ENCODE measurements at places on chromosomes 3 and 15.
A peak's percentile ranks its signal among the peaks of the same experiment; 100 is the strongest.

DNA sequence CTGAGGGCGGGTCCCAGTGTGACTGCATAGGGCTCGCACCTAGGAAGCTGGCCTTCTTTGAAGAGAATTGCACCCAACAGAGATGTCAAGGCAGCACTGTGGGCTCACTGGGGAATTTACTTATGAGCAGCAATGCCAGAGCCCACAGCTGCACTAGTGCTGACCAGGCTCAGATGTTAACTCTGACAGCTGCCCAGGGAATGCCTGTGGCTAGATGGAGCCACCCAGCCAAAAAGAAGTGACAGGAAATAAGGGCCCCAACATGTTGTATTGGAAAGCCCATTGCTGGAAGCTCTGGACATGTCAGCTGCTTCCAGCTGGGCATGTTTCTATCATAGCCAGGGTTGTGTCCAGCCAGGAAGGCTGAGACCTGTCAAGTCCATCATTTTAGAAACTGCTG, 90.9 kb upstream of the ZNF280D start:
- DNase-seq = no peak

DNA sequence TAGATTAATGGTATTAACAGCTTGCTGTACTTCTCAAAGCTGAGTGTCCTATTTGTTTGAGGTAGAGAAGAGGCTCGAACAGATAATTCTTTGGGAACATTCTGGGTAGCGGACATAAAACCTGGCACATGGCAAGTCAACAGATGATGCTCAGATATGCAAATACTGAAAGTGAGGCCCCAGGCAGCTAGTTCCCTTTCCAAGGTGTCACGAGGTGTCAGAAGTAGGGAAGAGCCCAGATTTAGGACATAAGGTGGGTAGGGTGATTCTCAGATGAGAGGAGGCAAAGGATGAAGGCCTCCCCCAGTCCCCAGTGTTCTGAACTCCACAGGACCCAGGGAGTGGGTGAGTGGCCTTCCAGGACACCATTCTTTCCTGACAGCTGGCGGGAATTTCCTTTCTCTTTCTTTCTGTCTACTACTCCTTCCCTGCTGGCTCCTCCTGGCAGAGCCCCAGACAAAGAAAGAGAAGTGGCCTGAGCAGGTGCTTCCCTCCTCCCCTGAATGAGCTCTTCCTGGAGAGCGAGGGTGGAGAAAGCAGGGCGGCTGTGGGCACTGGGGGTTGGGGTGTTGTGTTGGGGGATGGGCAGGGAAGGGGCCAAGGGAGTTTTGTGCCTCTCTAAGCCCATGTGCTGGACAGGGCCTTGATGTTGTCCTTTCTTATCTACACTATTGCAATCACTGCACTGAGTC, 87.5 kb downstream of the CORO2B start:
- DNase-seq = no peak

- DNase-seq = peak; percentile 29
Observed at GRCh38 chr15:55774113-55774970, 31.4 kb upstream of the PRTG start.

GRCh38 chr15:57415602-57416001, 39.3 kb downstream of the CGNL1 start:
- no peak for DNase-seq

- no peak for DNase-seq
Observed at GRCh38 chr3:123353850-123354233, 95.0 kb downstream of the ADCY5 start.

DNA sequence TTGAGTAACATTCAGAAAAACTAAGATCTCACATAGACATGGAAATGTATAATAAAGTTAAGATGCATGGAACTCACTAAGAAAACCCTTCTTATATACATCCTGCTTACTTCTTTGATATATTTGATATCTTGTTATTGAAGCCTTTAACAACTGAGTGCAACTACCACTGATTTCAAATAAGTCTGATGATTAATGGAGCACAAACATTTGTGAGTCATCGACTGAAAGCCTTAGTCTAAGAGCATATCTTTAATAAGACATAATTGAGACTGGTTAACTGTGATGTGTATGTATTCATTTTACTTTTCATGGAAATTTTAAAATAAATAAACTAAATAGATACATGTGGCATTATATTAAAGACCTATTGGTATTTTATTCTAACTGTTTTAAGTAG, 740.5 kb downstream of the EPHA3 start:
- DNase-seq = no peak

DNA sequence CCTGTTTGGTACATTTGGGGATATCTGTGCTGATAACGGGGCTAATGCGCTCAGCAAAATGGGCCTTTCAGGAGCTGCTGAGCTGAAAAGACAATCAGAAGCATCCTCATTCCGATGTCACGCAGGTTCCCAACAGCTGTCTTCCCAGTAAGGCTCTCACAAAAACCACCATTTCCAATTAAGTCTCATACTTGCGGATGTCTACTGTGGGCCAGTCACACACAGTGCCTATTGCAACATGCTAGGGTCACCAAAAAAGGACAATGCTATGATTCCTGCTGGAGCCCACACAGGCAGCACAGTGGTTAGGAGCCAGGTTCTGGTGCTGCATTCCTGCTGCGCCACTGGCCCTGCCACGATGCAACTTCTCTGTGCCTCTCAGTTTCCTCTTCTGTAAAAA, 16.4 kb upstream of the LDHAL6B start:
- DNase-seq = no peak

GRCh38 chr3:3080309-3080708, 29.9 kb downstream of the IL5RA start:
- DNase-seq = no peak

GRCh38 chr3:52253314-52254304, 8.1 kb downstream of the PPM1M start:
- DNase-seq = peak; percentile 54

GRCh38 chr15:23482764-23483489, 35.9 kb upstream of the GOLGA6L2 start:
- no peak for DNase-seq

- DNase-seq = no peak
Observed at GRCh38 chr3:135792174-135792573, 173.4 kb upstream of the PPP2R3A start.

GRCh38 chr3:107669669-107670068, 146.9 kb downstream of the BBX start:
- no peak for DNase-seq

DNA sequence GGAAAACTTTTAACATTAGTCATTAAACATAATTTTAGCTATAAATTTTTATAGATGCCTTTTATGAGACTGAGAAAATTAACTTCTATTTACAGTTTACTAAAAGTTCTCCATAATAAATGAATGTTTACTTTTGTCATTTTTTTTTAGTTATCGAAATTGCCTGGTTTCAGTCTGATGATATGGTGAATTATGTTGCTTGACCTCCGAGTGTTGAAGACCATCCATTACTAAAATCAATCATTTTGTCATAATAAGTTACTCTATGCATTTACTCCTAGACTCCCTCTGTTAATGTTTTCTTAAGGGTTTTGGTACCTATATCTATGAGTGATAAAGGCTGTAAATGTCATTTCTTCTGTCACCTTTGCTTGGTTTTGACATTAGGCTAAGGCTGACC, 516.0 kb upstream of the ROBO1 start:
- DNase-seq = no peak

DNA sequence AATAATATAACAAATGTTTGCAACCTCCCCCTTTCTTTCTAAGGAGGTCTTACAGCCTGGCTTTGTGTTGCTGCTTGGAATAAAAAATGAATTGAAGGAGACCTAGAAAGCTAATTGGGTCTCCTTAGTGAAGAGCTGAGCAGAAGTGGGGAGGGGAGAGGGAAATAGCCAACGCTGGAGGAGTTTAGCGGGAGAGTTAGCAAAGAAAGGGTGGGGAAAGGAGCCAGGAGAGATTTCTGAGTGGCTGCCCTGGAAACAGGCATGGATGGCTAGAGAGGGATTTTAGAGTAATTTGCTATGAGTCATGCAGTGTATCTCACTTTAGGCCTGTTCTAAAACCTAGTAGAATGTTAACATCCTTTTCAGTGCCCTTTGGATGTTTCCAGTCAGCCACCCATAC, 45.2 kb upstream of the PFN2 start:
- peak; percentile 20 for DNase-seq

DNA sequence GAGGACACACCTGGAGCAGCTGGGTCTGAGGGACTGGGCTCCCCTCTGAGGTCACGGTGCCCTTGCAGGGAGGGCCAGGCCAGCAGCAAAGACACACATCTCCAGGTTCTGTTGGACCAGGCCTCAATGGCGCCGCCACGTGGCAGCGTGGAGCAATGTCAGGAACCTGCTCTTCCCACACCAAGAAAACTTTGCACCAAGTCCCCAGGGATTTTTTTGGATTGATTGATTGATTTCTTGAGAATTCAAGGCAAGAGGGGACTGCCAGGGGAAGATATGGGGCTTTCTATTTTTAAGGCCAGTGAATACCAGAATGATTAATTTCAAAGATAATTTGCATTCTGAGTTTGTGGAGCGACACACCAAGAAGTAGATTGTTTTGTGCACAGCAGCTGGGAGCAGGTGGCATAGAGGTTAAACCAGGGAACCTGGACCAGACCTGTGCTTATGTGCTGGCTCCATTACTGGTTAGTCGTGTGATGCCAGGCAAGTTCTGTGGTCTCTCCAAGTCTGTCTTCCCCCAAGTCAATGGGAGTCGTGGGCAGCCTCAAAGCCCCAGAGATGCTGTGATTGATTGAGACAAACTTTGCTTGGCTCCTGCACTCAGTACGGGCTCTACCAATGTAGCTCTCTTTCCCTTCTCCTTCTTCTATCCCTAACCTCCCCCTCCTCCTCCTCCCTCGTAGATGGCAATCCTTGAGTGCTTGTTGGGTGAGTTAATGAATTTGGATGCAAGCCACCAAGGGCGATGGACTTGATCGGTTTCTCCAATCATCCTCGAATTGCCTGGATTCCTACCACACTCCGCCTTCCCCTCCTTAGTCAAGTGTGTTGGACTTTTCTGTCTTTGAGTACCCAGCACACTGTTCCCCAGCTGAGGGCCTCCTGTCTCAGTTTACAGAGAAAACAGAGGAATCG, 96.2 kb upstream of the TRPM1 start:
- no peak for DNase-seq

Data from umbilical cord (tissue), 2 donors.